CD14-positive monocyte (primary cell): ENCODE measurements at places on chromosomes 2 and 18.

DNA sequence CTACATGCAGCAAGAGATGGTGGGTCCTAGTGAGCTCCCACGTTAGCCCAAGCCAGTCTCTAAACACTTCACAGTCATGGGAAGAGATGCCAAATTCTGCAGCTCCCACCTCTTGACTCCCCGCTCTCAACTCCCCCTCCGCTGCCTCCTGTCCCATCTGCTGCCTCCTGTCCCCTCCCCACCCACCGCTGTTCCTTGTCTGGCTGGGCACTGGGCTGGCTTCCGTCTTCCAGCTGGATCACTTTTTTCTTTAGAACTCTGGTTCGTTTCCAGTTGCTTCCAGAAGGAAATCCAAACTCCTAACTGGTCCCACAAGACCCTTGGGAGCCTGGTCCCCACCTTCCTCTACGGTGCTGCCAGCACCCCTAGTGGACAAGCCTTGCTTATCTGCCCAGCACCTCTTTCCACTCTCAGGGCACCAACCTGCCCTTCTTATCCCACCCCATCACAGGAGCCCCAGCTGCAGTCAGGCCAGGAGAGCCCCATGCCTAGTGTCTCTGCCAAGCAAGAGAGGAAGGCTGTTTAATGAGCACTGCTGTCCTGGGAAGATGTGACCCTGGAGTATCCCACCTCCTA is 12.1 kb upstream of the TWIST2 start:
- no peak for DNase-seq

- DNase-seq, result no peak
These were observed 47.4 kb downstream of the FSIP2 start for GRCh38 chr2:185785851-185786473.

DNA sequence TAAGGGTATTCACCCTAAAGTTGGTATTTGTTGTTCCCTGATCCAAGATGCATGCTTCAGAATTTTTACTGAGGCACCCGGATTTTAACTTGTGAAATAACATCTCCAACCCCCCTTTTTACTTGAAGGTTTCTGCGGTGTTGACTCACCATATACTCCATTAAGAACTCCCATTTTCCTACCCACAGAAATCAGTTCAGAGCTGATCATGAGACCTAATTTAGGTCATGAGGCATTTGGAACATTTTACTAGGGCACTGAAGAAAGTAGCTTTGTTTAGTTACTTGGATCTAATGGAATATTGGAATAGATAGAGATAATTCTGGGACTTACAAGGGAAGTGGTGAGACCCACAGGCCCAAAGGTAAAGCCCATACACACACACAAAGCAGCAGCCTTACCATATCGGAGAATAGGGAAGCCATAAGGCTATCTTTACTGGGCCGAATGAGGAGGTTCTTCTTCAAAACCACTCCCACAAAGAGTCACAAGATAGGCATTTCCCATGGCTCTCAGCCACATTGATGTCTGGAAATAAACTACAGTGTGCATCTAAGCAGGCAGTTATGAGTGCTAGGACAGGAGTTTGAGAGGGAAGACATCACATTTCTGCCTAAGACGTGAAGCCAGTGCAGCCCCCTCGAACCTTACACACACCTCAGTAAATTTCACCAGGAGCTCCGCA is 681.0 kb upstream of the LRRTM4 start:
- DNase-seq, result no peak

DNA sequence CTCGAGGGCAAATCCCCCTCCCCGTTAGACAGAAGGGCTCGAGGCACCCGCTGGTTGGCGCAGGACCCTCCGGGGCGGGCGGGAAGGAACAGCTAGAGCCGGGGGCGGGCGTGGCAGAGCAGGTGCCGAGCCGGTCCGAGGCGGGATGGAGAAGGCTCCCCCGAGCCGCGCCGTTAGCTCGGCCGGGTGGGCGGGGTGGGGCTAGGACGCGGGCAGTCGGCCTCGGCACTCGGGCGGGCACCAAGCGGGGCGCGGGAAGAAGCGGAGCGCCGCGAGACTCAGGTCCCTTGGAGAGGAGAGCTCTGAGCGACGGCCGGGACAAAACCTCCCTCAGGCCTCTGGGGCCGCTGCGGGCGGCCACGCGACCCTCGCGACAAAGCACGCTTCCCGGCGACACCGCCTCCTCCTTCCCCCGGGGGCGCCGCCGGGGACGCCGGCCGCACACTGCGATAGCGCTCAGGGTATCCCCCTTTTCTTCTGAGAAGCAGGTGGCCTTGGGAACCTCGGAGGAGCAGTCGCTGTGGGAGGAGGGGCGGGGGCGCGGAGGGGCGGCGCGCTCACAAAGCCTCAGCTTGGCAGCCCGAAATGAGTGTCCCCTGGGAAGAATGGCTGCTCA is 721 bp downstream of the FHOD3 start:
- no peak for DNase-seq

DNA sequence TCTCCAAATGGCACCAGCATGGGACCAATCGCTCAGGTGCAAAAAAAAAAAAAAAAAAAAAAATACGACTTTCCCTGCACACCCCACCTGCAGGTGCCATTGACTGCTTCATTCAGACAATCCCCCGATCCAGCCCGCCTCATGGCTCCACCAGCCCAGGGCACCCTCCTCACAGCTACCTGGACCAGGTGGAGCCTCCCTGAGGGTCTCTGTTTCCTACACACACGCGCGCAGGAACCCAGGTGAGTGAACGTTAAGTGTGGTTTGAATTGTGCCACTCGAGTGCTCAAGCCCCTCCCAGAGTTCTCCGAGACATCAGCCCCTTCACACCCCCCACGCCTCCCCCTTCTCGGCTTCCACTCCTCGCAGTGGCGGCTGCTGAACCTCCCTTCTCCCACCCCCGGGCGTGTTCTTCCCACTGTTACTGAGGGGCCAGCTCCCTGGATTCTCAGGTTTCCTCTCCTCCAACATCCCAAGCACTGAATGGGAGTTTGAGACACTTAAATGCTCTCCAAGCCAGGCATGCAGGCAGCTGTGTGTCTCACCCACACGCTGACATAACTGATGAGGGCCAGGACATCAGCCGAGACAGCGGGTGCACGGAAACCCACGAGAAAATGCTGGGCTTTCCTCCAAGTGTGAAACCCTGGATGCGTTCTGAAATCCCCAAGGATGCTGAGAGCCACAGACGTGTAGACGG is 88.8 kb upstream of the SNTG2 start:
- DNase-seq, result no peak

GRCh38 chr18:46555724-46556123 is 101.3 kb downstream of the LOXHD1 start:
- DNase-seq, result peak; percentile 15

DNA sequence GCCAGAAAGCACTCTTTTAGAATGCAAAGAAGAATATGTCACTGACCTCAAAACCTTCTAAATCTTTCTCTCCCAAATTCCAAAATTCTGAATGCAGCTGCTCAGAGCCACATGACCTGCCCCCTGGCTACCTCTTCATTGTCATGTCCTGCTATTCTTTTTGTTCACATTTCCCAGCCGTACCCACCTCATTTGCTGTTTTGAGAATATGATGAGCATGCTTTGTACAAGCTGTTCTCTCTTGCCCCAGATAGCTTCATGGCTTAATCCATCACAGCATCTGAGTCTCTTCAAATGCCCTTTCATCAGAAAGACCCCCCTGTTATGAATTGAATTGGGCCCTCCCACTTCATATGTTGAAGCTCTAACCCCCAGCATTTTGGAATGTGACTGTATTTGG is 214.3 kb downstream of the KCNS3 start:
- DNase-seq, result no peak

- DNase-seq, result no peak
These were observed 53.4 kb upstream of the PROKR1 start for GRCh38 chr2:68589963-68590362.

GRCh38 chr2:165811592-165812370 is 17.7 kb upstream of the GALNT3 start:
- DNase-seq, result no peak

GRCh38 chr2:45567288-45567963 is 43.6 kb downstream of the SRBD1 start:
- no peak for DNase-seq

DNA sequence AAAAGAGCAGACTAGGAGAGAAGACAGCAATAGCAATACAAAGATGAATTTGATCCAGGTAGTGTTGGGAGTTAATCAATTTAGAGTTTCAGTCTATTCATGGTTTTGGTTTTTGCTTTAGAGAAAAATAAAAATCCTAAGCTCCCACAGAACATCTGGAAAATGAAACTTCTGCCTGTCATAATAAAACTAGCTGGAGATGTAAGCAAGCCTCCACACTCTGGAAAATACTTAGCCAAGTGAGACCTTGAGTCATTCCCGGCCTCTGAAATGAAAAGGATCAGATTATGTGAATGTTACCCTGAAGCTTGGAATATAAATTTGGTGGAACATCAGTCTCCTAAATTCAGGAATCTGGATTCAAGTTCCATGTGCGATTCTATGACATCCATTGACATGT is 485.6 kb upstream of the SPRED2 start:
- no peak for DNase-seq

- no peak for DNase-seq
These were observed 205.1 kb upstream of the NRP2 start for GRCh38 chr2:205477016-205477705.

DNA sequence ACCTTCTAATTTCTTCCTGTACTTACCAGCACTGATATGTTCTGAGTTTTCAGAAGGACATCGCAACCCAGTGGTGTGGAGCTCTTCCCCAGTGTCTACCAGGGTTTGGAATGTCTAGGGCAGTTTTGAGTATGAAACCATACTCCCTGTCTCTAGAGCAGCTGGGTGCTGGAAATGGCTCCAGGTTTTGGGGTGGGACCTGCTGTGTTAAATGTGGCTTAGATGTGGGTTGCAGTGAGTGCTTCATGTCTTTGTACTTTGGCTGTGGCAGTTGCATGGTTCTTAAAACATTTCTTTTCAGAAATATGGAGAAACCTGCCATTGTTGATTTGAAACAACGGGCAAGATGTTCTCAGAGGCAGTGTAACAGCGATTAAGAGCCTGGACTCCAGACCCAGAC is 48.5 kb downstream of the ACSL3 start:
- DNase-seq, result no peak
